Stimulated activated effector memory CD8-positive, alpha-beta T cell treated with anti-CD3 and anti-CD28 coated beads, Interleukin-12 subunit alpha, Interleukin-12 subunit beta, amount 100 ng/mL, for 72 hours (primary cell): ENCODE measurements at places on chromosomes 13 and 19.

DNA sequence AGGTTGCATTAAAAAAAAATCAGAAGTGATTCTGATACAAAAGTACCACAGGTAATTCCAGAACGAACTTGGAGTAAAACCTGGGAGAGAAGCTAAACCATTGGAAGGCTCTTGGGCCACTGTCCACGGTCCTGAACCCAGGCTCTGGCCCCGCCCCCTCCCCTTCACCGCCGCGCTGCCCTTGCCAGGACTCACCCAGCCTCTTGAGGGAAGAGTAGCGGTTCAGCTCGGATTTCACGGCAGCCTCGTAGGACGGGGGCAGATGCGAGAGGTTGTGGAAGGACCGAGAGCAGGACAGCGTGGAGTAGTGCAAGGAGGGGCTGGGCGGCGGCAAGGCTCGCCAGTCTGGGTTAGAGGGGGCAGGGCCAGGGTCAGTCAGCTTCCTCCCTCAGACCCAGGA is 5.7 kb downstream of the SHISA7 start:
- no peak for DNase-seq

- DNase-seq, result no peak
Observed at GRCh38 chr13:112333756-112334543, 42.2 kb upstream of the SPACA7 start.

DNA sequence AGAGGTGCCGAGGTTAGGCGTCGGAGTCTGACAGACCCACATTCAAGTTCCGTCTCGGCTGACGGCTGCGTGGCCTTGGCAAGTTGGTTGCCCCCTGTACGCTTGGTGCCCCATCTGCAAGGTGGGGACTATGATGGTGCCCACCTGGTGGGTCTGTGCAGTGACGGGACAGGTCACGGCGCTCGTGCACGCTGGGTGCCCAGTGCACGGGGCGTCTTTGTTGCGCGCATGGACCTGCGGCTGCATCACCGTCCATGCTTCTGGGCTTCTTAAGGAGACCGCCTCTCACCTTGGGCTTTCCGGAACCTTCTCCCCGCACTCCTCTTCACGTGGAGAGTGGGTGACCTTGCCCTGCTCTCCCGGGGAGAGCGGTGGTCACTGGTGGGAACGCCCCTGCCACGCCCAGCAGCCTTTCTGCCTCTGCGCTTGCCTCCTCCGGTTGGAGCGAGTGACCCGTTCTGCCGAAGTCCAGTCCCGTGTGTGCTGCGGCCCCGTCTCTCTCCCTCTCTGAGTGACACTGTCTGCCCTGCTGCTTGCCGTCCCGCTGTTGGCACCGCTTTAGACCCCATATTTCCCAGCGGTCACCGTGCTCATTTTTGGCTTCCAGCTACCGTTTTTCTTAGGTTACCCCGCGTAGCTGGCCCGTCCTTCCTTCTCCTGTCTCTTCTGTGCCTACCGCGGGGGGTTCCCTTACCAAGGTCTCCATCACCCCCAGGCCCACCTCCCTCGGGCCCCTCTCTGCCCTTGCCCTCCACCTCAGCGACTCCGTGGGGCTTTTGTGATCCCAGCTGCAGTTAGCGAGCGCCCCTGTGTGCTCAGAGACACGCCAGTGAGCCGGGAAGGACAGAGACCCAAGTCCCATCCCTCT is 6.4 kb downstream of the ATP11A start:
- no peak for DNase-seq

DNA sequence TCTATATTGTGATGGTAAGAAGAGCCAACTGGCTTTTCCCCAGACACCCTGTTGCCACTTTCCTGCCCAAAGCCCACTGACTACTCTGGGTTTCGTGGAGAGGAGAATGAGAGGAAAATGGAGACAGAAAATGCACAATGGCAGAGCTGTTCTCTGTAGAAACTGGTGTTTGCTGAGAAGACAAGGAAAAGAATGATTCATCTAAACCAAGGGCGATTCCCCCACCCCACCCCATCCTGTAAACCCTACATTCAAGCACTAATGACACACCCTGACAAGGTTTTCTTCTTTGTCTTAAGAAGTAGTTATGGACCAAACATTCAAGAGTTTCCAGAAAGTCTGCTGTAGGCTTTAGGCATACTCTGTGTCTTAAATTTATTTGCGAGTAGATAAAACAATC is 68.8 kb downstream of the DOCK9 start:
- DNase-seq, result no peak

DNA sequence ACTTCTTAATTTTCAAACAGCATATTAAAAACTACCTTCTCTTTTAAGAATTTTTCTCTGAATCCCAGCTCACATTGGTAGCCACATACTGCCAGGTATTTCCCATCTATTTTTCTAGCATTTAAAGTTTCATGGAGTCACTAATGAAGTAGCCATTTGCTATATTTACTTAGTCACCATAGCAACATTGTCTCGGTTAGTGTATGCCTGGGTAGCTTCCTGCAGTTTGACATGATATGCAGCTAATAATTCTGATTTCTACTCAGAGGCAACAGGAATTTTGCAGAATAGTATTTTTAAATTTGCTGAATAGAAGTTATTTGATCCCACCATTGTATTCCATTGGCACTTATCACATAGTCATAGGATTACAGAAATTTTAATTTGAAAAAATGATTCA is 30.9 kb upstream of the KCTD4 start:
- DNase-seq, result no peak

DNA sequence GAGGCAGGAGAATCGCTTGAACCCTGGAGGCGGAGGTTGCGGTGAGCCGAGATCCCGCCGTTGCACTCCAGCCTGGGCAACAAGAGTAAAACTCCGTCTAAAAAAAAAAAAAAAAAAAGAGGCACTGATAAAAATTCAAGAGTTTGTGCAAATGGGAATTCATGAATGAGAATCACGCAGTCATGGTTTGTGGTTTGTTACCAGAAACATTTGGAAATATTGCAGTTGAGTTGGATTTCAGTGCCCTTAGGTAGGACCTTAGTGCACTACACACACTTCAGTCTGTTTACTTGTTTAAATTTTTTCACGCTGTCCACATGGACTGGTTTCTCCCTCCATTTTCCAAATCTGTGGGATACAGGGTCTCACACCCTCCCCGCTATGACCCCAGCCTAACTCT is 28.4 kb downstream of the ZNF844 start:
- DNase-seq, result no peak

DNA sequence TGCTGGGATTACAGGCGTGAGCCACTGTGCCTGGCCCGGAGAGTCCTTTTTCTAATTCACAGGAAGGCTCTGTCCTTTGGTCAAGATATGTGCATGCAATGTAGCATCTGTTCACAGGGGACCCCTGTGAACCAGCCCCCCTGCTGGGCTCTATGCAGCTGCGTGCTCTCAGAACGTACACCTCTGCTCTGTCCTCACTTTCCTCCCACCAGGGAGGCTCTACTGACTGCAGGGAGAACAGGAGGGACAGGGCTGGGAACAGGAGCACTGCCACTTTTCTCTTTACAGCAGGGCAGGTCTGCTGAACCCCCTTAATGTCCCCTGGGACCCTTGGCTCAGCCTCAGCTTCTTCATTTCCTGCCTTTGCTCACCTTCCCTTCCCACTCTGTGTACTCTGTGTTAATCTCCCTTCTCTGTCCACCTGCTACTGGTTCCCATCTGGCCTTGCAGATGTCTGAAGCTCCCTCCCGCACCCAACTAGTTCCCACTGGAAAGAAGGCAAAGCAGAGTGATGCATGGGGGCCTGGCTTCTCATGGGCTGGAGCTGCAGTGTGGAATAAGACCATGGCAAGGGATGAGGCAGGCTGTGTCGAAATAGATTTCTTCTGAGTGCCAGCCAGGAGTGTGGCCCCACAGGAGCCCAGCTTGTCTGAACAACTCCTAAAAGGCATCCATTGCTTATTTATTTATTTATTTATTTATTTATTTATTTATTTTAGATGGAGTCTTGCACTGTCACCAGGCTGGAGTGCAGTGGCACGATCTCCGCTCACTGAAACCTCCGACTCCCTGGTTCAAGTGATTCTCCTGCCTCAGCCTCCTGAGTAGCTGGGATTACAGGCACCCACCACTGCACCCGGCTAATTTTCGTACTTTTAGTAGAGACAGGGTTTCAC is 7.2 kb downstream of the ADGRE2 start:
- DNase-seq, result no peak

DNA sequence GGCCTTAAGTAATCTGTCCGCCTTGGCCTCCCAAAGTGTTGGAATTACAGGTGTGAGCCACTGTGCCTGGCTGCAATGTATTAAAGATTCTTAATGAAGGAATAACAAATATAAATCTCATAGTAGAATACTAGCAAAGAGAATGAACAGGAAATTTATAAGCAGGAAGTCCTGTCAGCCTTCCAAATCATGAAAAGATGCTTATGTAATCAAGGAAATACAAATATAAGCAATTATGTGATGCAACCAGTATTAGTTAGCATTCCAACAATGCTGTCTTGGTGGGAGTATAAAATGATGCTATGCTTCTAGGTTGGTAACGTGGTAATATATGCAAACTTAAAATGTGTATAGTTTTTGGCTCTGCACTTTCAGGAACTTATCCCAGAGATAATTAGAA is 133.8 kb downstream of the PDS5B start:
- no peak for DNase-seq

DNA sequence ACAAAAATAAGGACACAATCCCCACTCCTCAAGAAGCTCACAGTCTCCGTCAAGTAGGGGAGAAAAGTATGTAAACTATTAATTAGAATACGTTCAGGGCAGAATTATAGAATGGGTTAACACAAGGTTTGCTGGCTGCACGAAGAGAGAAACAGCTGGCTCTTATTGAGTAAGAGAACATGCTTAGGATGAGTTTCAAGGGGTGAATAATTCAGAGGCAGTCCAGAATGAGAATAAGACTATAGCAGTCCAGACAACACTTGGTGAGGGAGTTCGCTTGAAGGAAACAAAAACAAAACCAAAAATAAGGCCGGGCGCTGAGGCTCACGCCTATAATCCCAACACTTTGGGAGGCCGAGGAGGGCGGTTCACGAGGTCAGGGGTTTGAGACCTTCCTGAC is 61.9 kb downstream of the THSD1 start:
- no peak for DNase-seq

DNA sequence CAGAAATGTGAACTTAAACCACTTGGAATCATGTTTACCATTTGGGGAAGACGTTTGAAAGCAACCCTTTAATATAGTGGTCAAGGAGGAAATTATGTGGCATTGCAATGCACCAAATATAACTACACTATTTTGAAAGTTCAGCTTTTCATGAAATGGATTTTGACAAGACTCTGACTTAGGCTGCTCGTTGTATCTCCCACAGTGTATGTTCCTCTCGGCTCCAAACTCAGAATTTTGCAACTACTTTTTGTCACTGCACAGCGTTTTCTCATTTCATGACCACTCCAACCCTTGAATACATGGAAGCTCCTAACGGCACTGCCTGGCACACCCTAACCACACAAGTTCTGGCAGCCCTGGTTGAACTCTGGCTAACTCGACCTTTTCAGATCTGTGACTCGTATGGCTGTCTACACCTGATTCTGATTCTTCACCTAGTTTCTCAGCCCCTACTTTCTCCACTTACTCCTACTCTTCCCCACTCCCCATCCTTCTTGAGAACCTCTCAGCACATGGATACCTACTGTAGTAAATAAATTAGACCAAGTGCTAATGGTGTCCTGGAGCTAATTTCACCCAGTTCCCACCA is 7.0 kb upstream of the POMP start:
- no peak for DNase-seq

- no peak for DNase-seq
Observed at GRCh38 chr13:71254384-71254783, 612.6 kb downstream of the DACH1 start.

DNA sequence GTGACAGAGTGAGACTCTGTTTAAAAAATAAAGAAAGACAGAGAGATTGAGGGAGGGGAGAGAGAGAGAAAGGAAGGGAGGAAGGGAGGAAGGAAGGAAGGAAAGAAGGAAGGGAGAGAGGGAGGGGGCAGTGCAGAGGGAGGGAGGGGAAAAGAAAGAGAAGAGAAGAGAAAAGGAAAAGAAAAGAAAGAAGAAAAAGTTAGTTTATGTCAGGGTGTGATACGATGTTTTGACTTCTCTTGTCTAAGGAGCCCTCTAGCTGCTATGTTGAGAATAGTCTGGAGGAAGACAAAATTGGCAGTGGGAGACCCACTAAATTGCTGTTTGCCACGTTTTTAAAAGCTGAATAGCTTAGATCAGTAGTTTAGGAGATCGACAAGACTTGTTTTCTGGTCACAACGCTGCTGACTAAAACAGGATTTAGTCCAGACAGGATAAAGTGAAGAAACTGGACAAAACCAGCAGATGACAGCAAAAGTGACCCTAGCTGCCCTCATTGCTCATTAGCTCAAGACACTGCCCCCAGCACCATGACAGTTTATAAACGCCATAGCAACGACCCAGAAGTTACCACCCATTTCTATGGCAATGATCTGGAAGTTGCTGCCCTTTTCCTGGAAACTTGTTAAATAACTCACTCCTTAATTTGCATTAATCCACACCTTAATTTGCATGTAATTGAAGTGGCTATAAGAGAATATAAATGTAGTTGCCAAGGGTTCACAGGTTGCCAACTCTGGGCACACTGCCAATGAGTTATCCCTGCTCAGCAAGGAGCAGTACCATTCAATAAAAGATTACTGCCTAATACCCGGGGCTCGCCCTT is 11.1 kb downstream of the TEX101 start:
- DNase-seq, result no peak
